ENCODE measurements at places on chromosomes 4 and X. TPM values are rescaled to one million over a fixed set of nuclear protein-coding genes. Genes with fewer than 3 reads are reported as not detected.

DNA sequence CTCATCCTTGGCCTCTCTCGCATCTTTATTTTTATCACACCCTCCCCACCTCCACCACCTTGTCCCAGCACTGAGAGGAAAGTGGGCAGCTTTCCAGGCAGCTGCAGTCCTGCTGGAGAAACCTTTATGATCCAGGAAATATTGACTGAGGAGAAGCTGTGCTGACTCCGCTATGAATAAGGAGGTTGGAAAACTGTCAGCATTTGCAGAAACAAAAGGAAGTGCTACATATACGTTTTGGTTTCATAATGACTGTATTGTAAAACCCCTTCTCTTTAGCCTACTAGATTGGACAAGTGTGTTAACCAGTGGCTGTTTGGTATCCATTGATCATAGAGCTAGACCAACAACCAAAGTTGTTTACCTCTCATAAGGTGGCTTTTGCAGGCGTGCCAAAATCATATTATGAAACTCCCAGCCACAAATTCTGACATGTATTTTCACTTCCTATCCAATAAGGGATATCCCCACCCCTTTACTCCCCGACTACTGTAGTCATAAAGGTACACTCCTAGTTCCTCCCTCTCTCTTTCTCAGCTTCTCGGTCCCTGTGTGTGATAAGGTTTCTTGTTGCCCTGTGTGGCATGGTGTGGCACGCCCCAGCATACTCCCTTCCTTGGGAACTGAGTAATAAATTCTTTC, 88.4 kb downstream of the GPR143 start:
- H3K4me3 ChIP-seq = no peak overlapping the region
- DNase-seq = no peak
- H3K27me3 ChIP-seq = no peaks in the 10 kb centered on the region
- H3K36me3 ChIP-seq = no peaks in the 10 kb centered on the region

- H3K4me1 ChIP-seq = no peaks in the 10 kb centered on the region
- peak overlapping the region; percentile 37 for H3K27ac ChIP-seq
- no peak for DNase-seq
Observed at GRCh38 chr4:140641789-140642439, 73.2 kb upstream of the UCP1 start.

- H3K27me3 ChIP-seq = no peaks in the 10 kb centered on the region
- DNase-seq = no peak
Observed at GRCh38 chr4:77629885-77630284, 24.3 kb downstream of the CXCL13 start.

DNA sequence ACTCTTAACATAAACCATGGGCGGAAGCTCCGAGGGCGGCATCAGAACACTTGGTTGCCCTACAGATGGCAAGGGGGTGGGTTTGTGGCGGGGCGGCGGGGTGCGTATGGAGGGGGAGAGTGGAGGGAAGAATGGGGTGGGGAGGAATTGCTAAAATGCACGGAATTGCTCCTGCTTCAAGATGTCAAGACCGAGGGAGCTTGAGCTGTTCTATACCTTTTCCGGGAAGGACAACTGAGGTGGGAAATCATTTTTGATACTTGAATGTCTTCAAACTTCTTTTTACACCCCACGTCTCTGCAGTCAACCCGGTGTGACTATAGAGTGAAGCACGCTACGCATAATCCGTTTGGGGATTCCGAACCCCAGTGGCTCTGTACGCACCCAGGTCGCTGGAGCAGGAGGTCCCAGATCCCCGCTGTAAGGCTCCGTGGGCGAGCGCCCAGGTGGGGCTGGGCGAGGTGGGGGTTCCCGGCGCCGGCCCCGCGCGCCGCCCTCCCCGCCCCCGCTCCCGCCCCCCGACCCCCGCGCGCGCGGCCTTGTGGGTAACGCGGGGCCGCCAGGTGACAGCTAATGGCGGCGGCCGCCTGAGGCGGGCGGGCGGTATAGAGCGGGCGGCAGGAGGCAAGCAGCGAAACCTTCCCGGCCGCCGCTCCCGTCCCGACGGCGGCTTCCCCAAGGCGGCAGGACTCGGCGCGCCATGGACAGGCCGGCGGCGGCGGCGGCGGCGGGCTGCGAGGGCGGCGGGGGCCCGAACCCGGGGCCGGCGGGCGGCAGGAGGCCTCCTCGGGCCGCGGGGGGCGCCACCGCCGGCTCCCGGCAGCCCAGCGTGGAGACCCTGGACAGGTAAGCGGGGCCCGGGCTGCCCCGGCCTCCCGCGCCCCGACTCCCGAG, at the start of gene MTMR1:
Gene MTMR1, plus strand, starts transcription at position 566 of the 894 bp plus-strand sequence. Its CDS starts 135 bp downstream, at position 701.
- H3K4me1 ChIP-seq = peaks cover 47% of the 10 kb centered on the region
- H3K27me3 ChIP-seq = no peaks in the 10 kb centered on the region
- H3K36me3 ChIP-seq = no peaks in the 10 kb centered on the region
- H3K4me3 ChIP-seq = peak within 1 kb of the TSS; percentile 39

- no peaks in the 10 kb centered on the region for H3K27me3 ChIP-seq
- H3K36me3 ChIP-seq = no peaks in the 10 kb centered on the region
- H3K4me1 ChIP-seq = no peaks in the 10 kb centered on the region
- H3K4me3 ChIP-seq = no peak overlapping the region
- DNase-seq = no peak
Observed at GRCh38 chr4:177282284-177282835, 27.3 kb upstream of the NEIL3 start.

DNA sequence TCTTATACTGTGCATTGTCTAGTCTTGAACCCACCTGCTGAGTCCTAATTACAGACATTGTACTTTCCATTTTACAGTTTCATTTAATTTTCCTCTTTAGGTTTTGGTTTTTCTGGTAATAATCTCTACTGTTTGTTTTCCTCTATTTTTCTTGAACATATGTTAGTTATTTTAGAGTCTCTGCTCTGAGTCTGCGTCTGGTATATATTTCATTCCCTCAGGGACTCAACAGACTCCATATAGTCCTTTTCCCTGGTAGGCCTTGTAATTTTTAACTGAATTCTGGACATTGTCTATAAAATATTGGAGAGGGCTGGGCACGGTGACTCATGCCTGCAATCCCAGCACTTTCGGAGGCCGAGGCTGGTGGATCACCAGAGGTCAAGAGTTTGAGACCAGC, 121.8 kb upstream of the STOX2 start:
- no peak overlapping the region for H3K27ac ChIP-seq
- H3K4me1 ChIP-seq = no peaks in the 10 kb centered on the region
- no peaks in the 10 kb centered on the region for H3K36me3 ChIP-seq
- H3K4me3 ChIP-seq = no peak overlapping the region

Gene MUC7
- polyA plus RNA-seq = not detected

Gene RHOXF2B
- not detected for polyA plus RNA-seq
